ENCODE measurements at places on chromosomes 11 and 22.
A peak's percentile ranks its signal among the peaks of the same experiment; 100 is the strongest.

DNA sequence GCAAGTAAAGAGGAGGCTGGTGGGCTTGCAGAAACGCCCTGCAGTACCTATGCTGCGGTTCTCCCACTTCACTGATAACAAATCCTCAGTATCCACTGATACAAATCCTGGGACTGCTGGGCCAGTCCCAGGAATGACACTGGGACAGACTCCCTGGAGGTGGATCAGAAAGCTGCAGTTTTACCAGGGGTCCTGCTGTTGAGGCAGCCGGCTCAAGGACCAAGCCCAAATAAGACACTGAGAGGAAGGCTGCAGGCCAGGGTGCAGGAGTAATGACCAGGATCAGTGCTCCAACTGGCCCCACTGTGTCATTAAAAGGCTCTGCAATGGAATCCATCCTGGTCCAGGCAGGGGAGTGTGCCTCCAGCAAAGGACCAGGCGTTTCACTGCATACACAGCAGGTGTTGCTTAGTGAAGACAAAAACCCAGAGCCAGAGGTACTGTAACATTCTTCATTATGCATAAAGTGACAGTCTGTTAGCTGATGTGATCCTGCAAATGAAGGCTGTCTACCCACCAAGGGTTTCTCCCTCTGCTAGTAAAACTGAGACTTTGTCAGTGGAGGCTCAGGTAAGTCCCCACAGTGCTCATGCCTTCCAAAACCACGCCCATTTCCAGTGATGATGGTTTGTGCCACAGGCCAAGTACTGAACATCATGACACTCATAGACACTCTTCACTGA, 1.4 kb upstream of the C22orf39 start:
- no peak for DNase-seq

DNA sequence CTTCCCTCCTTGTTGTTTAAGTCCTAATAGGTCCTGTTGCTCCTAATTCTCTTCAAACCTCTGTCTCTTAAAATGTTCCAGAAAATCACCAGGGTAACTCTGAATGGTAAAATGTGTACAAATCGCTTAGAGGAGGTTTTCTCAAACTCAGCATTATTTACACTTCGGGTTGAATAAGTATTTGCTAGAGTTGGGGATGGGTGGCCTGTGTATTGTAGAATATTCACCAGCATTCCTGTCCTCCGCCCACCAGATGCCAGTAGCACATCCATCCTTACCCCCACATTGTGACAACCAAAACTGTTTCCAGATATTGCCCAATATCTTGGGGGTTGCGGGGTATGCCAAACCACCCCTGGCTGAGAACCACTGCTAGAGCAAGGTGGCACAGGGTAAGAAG, 64.4 kb upstream of the DDI1 start:
- no peak for DNase-seq

GRCh38 chr11:16367252-16367651, 10.9 kb upstream of the SOX6 start:
- DNase-seq = no peak

- DNase-seq = no peak
Observed at GRCh38 chr22:38415561-38416321, 39.3 kb downstream of the KCNJ4 start.

GRCh38 chr22:45585946-45586540, 83.4 kb downstream of the FBLN1 start:
- no peak for DNase-seq

DNA sequence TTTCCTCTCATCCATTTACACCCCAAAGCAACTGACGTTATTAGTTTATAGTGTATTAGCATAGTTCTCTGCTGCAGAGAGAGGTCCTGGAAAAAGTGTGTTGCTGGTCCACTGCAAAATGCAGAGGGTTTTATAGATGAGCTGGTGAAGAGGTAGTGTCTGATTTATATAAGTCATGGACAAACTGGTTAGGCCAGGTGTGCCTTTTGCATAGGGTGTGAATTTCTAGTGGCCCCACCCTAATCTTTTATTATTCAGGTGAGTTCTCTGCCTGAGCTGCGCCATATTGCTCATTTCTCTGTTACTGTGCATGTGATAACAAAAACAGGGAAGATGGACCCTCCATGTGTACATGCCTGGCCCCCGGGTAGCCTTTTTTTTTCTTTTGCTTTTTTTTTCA, 43.1 kb upstream of the TRIM77 start:
- no peak for DNase-seq

- DNase-seq = no peak
Observed at GRCh38 chr11:110000031-110000502, 93.1 kb upstream of the ZC3H12C start.

DNA sequence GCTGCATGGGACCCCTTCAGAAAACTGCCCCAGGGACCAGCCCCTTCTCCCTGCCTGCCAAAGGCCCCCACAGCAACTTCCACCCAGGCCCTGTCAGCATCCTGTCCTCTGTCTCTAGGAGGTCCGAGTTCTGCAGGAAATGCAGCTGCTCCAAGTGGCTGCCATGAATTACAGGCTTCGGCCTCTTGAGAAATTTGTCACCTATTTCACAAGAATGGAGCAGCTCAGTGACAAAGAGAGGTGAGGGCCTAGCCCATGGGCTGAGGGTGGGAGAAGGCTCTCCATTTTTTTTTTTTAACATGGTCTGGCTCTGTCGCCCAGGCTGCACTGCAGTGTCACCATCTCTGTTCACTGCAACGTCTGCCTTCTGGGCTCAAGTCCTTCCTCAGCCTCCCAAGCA, 7.3 kb downstream of the RGL4 start:
- DNase-seq = no peak

GRCh38 chr11:107259811-107260221, 197.8 kb downstream of the CWF19L2 start:
- no peak for DNase-seq

GRCh38 chr11:108170184-108170583, 48.8 kb downstream of the ACAT1 start:
- no peak for DNase-seq

- DNase-seq = no peak
Observed at GRCh38 chr11:131823772-131824171, 453.4 kb downstream of the NTM start.

- no peak for DNase-seq
Observed at GRCh38 chr11:42770444-42771065, 541.2 kb upstream of the API5 start.

DNA sequence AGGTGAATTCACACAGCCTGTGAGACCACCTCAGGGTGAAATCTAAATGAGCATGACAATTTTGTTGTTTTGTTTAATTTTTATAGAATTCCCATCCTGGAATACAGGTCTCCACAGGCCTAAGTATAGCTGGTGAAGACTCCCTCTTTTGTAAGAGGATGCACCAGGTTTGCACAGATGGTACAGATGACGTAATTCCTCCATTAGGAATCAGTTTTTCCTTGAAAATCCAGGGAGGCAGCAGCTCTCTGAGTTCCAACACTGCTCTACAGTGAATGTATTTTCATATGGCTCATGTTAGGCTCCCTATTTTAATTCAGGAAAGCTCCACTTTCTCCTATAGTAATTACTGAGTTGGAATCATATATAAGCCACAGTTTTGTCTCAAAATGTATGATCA, 47.2 kb downstream of the USP28 start:
- no peak for DNase-seq

GRCh38 chr11:100878474-100878873, 191.4 kb downstream of the ARHGAP42 start:
- no peak for DNase-seq

- peak; percentile 96 for DNase-seq
Observed at GRCh38 chr11:4607781-4608666, at the start of gene TRIM68. Gene TRIM68 (minus strand): TSS chr11:4608231. CDS start chr11:4605504, 2,727 bp downstream.

DNA sequence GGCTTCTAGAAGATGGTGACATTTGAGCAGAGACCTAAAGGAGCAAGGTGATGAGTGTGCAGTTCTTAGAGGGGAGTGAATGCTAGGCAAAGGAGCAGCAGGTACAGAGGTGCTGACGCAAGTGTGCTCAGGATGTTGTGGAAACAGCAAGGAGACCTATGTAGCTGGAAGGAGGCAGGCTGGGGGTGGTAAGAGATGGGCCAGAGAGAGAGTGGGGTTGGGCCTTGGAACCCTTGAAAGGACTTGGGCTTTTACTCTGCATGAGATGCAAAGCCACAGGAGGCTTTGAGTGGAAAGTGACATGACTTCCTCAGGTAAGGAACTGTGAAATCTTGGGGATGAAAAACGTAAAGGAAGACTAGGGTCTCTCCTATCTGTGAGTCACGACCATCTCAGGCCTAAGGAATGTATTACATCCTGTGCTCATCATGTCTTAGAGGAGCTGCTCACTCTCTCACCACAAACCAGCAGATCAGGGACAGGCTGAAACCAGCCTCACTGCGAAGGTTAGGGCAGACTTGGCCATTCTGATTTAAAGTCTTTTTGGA, 65.4 kb downstream of the MICAL2 start:
- DNase-seq = no peak

GRCh38 chr11:36292311-36292722, 3.1 kb upstream of the COMMD9 start:
- DNase-seq = peak; percentile 68

GRCh38 chr11:10208131-10208575, 85.9 kb downstream of the SBF2 start:
- peak; percentile 59 for DNase-seq

GRCh38 chr22:49297871-49298721, 529.6 kb downstream of the BRD1 start:
- no peak for DNase-seq

GRCh38 chr22:25420925-25421904, 143.3 kb upstream of the GRK3 start:
- no peak for DNase-seq

DNA sequence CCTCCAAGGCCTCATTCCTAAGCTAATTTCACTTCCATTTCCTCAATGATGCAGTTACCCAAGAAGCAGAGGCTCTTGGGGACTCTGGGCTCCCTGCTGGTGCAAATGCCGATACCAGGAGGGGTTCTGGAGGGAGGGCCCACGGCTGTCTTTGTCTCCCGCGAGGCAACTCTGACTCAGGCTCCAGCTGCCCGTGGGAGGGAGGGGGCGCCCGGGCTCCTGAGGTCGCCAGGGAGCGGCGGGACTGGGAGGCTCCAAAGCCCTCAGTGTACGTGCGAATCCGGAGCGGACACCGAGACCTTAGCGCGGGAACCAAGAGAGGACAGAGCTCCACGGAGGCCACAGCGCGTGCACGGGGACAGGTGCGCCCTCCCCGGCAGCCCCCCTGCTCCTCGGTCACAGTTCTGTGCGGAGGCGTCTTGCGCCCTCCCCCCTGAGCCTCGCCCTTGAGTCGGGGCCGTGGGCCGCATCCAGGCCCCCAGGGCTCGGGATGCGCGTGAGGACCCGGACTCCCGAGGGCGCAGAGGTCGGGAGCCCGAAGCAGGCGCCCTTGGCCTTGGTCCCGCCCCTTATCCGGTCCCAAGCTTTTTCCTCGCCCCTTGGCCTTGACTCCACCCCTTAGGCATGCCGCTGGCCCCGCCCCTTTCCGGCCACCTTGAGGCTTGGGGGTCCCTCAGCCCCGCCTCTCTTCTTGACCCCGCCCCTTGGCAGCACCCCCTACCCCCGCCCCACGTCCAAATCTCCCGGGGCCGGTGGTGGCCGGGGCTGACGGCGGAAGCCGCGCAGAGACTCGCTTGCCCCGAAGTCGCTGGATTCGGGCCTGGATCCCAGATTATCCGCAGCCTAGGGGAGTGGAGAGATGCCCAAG, 4.7 kb upstream of the SHISA8 start:
- no peak for DNase-seq

GRCh38 chr11:64787526-64788320, 9.4 kb upstream of the SF1 start:
- peak; percentile 64 for DNase-seq

- no peak for DNase-seq
Observed at GRCh38 chr22:31952094-31952401, 7.7 kb downstream of the YWHAH start.

GRCh38 chr11:33685082-33685481, 15.5 kb downstream of the C11orf91 start:
- DNase-seq = no peak

All from CD4-positive, alpha-beta T cell treated with Interleukin-15 for 4 hours (primary cell).